ENCODE measurements at places on chromosomes 5 and 9.

DNA sequence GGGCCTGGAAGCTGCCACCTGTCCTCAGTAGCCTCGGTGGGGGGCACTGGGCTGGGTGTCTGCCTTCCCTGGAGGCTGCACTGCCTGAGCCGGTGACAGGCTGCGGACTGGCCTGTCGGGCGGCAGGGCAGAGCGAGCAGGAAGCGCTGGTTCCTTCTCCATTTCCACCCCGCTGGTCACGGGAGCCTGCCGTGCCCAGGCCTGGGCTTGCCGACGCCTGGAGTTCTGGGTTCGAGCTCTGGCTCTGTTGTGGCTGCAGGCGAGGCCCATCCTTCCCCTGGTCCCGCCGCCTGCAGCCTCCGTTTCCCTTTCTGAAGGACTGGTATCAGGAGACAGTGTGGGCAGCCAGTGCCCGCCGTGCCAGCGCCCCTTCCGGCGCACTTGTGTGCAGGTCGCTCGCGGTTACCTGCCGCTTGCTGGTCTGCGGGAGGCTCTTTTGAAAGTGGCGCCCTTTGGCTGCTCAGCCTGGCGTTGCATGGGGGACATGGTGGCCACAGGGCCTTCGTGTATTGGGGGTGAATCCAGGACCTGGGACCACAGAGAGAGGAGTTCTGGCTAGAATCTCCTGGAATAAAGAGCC, 34.0 kb downstream of the RXRA start:
- no peak for DNase-seq

DNA sequence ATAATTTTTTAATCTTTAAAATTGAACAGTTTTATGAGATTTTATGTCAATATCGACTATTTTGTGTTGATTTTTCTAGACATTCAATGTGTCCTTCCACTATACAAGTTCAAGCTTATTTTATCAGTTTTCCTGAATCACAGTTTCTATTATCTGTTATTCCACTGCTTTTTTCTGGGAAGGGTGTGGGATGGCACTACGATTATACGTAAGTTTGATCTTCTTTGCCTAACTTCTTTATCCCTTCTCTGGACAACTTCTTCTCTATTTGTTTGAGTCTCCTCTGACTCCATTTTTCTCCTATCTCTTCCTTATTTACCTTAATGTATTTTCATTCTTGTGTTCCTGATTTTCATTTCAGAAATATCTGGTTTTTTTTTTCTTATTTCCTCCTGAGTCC, 24.5 kb downstream of the TBC1D9B start:
- DNase-seq = no peak

GRCh38 chr5:120463991-120464626, at the start of gene PRR16:
TSS of gene PRR16 (plus strand) at chr5:120464300.
- peak; percentile 59 for DNase-seq

- no peak for DNase-seq
Observed at GRCh38 chr5:50439221-50439620, 1.9 kb downstream of the EMB start.

DNA sequence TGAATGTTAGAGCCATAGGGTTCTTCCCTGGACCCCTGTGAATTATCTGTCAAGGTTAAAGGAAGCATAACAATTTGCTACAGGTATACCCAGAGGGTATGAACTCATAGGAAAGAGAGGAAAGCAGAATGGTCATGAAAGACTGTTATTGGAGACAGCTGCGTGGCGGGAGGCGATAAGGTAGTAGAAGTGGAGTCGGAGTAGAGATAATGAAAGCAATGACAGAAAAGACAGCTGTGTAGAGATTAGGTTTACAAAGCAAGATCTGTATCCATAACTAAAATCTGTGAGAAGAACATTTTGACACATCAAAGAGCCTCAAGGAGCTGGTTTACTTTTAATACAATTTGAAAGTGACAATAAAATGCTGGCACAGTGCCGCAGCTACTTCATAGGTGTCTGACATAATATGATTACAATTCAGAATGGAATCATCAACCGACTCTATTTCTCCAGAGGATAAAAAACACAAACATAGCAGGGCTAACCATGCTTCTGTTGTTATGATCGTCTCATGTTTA, 603.9 kb downstream of the CDH12 start:
- DNase-seq = no peak
